ENCODE measurements at places on chromosomes 3 and 15. TPM values are rescaled to one million over a fixed set of nuclear protein-coding genes. Genes with fewer than 3 reads are reported as not detected.

Gene KCNAB1
- total RNA-seq = 3.9 TPM

Gene POLQ
- total RNA-seq = 0.09 TPM

Gene AGBL1
- total RNA-seq = not detected

Gene CCRL2
- total RNA-seq = 0.84 TPM

Gene ROBO1
- 8.5 TPM for total RNA-seq

Gene FBXO40
- 0.12 TPM for total RNA-seq

Gene CORO2B
- total RNA-seq = 2.3 TPM

Gene SCAMP5
- 59.2 TPM for total RNA-seq

Gene ZBTB20
- 44.3 TPM for total RNA-seq

Gene TJP1
- 39.9 TPM for total RNA-seq

Gene SLC35G2
- total RNA-seq = 4.4 TPM

Gene IL17RE
- total RNA-seq = 14.1 TPM

Gene BSN
- total RNA-seq = 0.63 TPM

Gene MEF2A
- 10.3 TPM for total RNA-seq

All from pancreas (tissue), 10 donors.